ENCODE measurements at places on chromosomes 5 and 9.

DNA sequence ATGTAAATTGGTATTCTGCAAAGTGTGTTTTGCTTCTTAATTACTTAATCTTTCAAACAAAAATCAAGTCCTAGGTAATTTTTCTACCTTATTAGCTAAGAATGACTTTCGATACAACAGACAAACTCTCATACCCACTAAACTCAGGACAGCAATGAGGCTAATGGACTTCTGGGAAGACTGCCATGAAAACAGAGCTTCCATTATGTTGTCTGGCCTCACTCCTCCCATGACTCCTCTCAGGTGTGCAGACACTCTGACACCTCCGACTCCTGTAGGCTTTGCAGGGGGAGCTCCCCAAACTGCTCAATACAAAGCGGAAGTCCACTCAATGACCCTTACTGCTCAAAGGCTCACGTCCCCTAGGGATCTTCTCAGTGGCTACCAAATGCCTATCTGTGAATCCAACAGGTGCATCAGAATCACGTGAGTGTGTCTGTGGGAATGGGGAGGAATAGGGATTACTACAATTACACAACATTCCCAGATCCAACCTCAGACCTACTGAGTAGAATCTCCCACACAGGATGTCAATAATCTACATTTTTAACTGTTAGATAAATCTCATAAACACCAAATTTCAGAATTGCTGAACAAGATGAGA lies 289.9 kb downstream of the RAB3C start:
- no peak for DNase-seq

- DNase-seq, result peak; percentile 11
Observed at GRCh38 chr5:8458038-8458383, 589.1 kb downstream of the MTRR start.

- no peak for DNase-seq
Observed at GRCh38 chr5:168747987-168748777, 169.0 kb upstream of the PANK3 start.

DNA sequence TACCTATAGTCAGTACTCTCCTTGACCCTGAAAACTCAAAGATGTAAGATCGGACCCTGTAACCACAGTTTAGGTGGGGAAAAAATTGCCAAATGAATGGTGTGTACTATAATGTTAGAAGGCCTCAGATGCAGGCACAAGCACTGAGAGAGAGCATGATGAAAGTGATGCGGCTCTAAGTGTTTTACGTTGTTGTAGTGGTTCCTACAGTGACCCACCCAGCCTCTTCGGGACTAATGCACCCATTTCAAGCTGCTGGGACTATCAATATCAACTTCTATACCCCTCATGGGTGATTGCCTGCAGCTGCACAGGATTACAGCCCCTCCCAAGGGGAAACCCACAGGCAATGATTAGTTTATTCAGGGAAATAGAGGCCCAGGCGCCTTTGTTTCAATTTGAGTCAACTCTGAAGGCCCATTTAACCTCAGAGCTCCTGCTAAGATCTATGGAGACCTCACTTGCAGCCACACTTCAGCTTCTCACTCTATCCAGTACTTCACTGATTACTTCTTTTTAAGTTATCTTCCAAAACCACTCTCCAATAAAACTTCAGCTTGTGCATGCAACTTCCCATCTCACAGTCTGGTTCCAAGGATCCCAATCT lies 340.7 kb downstream of the NR2F1-AS1 start:
- DNase-seq, result no peak
